Thoracic aorta (tissue), 2 donors: ENCODE measurements at places on chromosomes 5 and 9. TPM values are rescaled to one million over a fixed set of nuclear protein-coding genes. Genes with fewer than 3 reads are reported as not detected.

IFNK gene
- total RNA-seq = not detected

SMARCA2 gene
- total RNA-seq = 177 TPM

IL3 gene
- total RNA-seq = not detected

C1QTNF2 gene
- total RNA-seq = 13.8 TPM

PCDHB14 gene
- 10.2 TPM for total RNA-seq

MLANA gene
- not detected for total RNA-seq

MRPL22 gene
- total RNA-seq = 8.1 TPM

PROP1 gene
- total RNA-seq = not detected

PCDHAC2 gene
- 0.71 TPM for total RNA-seq

TMEM215 gene
- not detected for total RNA-seq
